ENCODE measurements at places on chromosomes 1 and 21. TPM values are rescaled to one million over a fixed set of nuclear protein-coding genes. Genes with fewer than 3 reads are reported as not detected.

Gene LYST
- total RNA-seq, result 0.58 TPM

DNA sequence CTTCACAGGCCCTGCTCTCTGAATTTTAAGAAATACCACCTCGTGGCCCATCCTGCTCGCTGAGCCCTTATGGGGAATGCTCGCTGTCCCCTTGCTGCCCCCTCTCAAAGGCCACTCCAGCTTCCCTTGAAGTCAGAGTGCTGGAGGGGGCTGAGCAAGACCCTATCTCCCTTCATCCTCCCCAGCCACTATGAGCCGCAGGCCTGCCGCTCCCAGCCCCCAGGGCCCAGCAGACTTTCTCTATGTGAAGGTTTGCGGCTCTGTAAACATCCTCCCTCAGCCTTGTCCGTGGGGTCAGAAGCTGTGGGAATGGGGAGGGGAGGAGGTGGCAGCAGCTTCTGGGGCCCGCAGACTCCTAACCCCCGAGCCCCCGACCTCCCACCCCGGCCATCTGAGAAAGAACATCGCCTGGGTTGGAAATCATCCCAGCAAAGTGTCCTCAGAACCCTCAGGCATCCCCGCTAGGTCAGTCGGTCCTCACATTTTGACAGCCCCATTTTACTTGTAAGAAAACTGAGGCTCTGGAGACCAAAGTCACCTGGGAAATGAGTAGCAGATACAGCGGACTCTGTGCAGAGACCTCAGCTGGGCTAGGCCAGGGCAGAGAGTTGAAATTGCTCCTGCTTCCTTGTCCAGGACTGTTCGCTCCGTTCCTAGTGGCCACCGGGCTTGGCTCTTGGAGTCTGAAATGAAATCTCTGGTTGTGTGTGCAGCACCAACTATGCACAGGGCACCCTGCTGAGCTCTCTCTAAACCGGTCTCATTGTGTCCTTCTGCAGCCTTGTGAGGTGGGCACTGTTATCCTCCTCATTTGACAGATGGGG is 4.4 kb downstream of the KCNQ4 start:
- no peak for DNase-seq

- no peak for DNase-seq
Measured at GRCh38 chr1:21321963-21322680, 31.9 kb upstream of the ECE1 start.

Gene MYBPHL
- total RNA-seq, result 0.18 TPM

Data from G401 (cell line).